RWPE1 (cell line): ENCODE measurements at places on chromosomes 4 and X.

GRCh38 chr4:101136373-101137370 is 210.7 kb downstream of the PPP3CA start:
- DNase-seq = no peak

GRCh38 chrX:71578253-71579135 is at the start of gene GCNA:
TSS of gene GCNA (plus strand) at chrX:71578437. CDS start at chrX:71580822, 2,385 bp downstream.
- no peak for DNase-seq

DNA sequence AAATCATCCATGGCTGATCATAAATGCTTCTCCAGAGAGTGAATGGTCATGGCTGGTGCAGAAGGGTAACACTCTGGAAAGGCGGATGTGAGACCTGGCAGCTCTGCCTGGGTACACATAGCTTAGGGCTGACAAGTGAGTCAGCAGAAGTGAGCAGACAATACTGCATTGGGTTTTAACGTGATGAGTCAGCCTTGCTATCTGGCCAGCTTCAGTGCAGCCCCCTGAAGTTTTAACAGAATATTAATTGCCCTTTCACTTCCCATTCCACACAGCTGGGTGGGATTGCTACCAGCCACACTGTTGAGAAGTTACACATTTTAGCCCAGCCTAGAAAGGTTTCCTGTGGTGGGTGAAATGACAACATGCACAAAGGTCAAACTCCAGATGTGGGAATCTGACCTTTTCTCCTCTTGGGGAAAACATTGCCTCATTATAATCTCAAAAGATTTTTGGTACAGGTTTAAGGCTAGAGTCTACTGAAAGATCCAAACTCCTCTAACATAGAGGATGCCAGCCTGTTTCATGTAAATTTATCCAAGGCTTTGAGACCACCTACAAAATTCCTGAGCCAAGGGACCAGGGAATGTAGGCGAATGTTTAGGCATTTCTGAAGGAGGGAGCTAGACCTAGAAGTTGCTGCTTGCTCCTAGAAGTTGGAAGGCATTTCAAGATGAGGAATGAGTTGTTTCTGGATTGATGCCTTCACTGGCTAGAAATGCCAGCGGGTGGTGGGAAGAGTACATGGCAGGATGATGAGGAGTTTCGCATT is 230.3 kb upstream of the PGRMC2 start:
- DNase-seq = peak; percentile 84

DNA sequence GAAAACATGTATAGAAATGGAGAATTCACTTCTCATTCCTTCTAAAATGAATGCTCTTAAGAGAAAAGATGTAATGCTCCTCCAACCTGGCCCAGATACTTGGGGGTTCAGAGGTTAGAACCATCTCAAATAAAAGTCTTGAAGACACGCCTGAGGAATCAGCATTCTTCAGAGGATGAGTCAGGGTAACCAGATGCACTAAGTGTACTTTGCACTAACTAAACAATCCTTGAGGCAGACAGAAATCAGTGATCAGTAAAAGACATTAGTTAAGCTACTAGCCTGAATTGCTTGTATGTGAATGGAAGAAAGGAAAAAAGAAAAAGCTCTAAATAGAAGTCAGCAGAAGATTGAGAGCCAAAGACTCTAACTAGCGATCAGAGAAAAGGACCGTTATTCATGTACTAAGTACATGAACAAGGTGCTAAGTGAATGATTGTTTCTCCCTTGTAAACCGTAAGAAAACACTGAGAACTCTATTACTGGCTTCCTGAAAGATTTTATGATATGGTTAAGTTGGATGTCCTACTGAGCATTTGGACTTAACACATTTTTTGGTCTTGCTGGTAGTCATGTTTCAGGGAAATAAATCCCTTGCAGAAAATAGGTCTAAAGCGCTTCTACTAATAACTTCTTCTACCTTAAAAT is 738.3 kb downstream of the STPG2 start:
- no peak for DNase-seq

DNA sequence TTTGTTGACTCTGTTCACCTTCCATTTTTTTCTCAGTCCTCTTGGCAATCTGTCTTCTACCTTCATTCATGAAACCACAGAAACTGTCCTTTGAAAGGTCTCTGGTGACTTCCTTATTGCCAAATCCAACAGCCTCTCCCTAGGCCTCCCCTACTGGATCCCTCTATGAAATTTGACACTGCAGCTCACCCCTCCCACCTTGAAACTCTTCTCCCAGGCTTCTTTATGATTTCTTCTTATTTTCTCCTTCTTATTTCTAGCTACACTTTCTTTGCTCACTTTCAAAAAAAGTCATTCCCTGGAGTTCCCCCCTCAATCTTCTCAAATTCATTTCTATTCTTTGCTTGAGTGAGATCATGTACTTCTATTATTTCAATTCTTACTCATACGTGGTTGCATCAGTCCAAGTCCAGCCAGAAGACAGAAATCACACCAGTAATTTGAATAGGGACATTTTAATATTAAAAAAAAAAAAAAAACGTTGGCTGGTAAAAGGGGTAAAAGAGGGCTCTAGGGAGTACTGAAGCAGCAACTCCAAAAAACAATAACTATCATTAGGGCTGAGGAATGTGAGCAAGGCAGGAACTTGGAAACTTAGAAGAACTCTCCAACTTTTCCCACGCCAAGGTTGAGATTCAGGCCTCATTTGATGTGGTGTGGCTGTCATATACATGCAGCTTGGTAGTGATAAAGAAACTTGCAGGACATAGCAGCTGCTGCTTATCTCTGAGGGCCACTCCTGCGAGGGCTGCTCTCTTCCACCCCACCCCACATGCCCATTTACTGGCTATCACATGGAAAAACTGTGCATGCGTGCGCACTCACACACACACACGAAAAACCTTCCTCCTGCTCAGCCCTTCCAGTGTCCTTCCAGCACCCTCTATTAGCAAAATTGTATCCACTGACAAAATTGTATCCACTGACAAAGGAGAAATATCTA is 169.8 kb upstream of the GALNT7 start:
- peak; percentile 49 for DNase-seq

DNA sequence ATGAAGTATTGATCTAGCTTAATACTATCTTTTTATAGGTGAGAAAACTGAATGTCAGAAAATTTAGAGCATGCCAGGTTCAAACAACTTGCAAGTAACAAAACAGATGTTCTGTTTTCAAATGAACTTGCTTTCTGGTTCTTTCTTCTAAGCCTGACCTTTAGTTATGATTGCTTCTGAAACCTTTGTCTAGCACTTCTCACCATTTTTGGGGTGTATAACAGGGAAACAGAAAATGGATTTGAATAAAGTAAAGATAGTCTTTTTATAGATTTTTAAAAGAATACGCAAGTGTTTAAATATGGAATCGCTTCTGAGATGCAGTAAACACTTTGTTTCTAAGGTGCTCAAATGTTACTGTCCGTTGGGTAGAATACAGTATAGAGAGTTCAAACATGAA is 687.2 kb upstream of the CPEB2 start:
- DNase-seq = no peak

GRCh38 chrX:39638526-39638925 is 459.2 kb downstream of the BCOR start:
- DNase-seq = no peak

GRCh38 chr4:102819588-102820365 is 7.6 kb downstream of the UBE2D3 start:
- no peak for DNase-seq

DNA sequence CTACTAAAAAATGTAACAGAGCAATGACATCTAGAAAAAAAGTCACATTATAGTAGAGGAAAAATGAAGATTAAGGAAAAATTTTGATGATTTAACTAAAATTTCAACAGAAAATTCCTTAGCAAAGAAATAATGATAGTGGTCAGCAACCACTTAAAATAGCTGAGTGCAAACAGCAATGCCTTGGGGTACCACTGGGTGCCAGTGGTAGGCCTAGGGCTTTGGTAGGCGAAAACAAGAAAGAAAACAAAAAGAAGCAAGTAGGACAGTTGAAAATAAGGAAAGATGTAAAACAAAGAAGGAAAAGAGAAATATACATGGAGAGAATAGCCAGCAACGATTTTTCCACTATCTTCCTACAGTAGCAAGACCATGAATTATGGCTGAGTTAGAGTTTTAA is 313.5 kb upstream of the IRS4 start:
- DNase-seq = no peak

GRCh38 chr4:76723924-76724323 is 174.0 kb downstream of the SOWAHB start:
- peak; percentile 35 for DNase-seq

- DNase-seq = peak; percentile 8
These were observed 109.3 kb downstream of the AFF2 start for GRCh38 chrX:148609515-148610327.

GRCh38 chr4:40243386-40243948 is 46.6 kb downstream of the RHOH start:
- no peak for DNase-seq

DNA sequence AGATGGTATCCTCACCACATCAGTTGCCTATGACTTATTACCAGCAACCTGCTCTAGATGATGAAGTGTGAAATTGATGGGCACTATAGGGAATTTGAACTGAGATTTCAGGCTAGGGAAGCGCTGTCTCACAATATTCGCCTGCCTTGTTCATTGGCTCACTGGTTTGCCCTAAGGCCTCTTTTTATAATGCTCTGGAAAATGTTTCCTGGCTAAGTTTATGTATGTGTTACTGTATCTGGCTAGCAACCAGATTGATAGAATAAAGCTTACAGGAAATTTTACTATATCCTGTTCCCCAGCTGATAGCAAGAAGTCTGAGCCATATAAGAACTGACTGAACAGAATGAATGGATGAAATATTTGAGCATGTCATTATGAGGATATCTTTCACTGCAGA is 71.6 kb downstream of the GSTCD start:
- DNase-seq = no peak

GRCh38 chr4:183348706-183349659 is 26.8 kb upstream of the CLDN24 start:
- DNase-seq = peak; percentile 58

- DNase-seq = no peak
These were observed 918.6 kb upstream of the PABPC4L start for GRCh38 chr4:135120195-135120594.

- DNase-seq = peak; percentile 23
These were observed 69.0 kb downstream of the MRPL1 start for GRCh38 chr4:77931452-77932135.

DNA sequence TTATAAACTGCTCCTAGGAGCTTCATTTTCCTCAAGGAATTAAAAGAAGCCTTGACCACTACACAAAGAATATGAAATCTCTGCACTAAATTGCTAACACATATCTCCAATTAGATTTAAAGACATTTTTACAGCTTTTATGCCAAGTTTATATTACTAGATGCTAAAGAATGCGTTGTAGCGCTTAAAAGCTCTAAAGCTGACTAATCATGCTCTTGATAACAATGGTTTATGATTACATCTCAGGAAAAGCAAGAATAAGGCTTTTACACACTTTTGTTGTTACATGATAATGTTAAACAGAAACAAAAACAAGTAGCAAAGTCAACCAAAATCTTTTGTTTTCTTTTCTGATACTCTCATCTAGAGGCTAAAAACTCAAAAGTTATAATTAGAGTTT is 44.7 kb downstream of the SLC10A7 start:
- no peak for DNase-seq

DNA sequence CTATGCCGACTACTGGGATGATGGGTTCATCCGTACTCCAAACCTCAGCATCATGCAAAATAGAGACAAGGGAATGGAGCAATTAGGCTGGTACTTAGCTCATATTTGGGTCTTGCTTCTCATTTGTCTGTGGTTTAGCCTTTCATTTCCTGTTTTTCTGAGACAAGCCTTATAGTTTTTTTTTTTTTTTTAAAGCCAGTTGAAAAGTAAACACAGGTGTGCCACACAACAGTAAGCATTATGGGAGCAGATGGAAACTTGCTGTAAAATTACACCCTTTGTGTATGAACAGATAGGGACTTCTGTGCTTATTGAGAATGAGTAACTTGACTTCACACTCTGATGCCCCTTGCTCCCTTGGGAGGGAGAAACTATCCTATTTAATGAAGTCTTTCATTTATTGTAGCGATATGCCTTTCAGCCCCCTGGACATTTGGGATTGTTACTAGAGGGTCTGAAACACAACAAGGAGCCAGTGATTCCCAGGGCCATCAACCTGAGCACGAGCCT is 13.7 kb downstream of the RASSF6 start:
- DNase-seq = no peak

DNA sequence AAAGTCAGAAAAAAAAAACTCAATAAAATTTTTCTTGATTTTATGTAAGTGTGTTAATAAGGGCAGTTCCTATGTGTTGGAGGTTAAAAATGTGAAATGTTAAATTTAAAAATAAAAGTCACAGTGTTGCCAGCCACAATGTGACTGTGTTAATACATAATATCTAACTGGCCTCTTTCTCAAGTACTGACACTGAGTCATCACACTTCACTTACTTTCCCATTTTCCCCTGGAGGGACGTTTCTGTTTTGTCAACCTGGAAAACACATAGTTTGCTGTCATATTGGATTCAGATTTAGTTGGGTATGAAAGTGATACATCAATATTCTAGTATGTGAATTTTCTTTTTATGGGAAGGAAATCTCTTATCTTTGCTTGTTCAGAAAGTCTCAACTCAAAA is 46.4 kb downstream of the ARHGEF38 start:
- DNase-seq = no peak

DNA sequence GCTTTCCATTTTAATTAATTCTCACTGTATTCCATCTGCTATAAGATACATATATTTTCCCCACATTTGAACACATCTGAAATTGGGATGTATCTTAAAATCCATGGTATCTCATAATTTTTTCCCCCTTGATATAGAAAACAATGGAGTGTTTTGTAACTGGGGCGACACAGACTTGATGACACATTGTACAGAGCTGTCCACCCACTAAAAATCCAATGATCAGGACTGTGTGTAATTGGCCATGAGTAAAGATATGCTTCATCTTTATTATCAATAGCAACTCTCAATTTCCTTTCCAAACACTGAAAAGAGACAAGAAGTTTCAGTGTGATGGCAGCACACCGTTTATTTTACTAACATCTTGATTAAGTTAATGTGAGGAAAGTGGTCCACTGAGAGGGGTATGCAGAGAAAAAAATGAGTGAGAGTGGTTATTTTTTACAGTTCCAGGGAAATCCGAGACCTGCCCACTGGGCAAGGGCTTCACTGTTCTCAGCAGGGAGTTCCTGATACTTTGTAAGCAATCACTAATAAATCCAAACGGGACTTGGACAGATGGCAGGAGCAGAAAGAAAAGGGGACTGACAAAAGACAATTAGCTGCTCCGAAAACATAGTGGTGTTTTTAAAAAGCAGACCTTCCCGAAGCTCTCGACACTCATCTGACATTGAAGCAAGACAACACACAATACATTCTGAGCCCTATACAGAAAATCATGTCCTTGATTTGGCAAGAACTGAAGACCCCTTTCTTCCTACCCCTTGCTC is 149.4 kb downstream of the TSPAN5 start:
- no peak for DNase-seq

GRCh38 chr4:40630335-40631021 is 814 bp upstream of the RBM47 start:
- DNase-seq = peak; percentile 40

- no peak for DNase-seq
These were observed 26.2 kb upstream of the USP46 start for GRCh38 chr4:52685316-52685715.

DNA sequence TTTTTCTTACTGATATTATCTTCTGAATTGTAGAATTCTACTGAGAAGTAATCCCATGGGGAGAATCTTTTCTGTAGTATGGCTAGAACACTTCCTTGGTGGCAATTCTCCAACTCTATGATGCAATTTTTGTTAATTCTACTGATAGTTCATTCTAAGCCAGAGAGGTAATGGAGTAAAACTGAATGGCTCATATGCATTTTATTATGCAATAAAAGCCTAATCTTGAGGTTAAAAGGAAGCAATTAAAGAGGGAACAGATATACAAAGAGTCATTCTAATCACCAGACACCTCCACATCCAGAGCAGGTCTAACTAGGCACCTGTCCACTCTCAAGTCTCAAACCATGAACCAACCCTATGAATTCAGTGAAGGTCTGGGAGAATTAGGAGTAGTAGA is 9.7 kb downstream of the RAP2C start:
- no peak for DNase-seq
